NCI-H187 (cell line): ENCODE measurements at places on chromosomes 6 and 20.

DNA sequence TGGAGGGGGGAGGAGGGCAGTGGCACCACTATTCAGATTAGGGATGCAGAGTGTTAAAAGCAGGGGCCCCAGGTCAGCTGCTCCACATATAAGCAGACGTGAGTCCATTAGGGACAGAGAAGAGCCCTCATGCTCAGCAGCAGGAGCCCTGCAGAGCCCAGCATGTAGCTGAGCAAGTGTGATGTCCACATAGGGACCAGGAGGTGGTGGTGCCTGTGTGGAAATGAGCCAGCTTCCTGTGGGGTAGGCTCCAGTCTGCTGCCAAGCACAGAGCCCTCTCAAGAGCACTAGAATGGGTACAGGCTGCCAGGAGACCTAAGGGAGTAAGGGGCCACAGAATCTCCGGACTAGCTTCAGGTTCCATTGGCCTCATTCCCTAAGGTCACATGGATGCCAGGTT is 57.9 kb upstream of the MLN start:
- no peak for DNase-seq

DNA sequence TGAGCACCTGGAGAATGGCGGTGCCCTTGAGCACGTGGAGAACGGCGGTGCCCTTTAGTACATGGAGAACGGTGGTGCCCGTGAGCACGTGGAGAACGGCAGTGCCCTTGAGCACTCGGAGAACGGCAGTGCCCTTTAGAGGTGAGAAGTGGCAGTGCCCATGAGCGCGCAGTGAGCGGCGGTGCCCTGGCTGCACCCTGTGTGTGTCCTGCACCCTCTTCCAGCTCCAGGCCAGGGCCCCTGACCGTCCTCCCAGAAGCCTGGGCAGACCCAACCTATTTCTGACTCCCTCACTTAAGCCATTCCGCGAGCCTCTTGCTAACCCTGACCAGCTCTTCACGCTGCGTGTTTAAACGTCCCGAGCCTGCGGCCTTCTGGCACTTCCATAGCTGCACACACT is 151.3 kb downstream of the DLL1 start:
- no peak for DNase-seq

GRCh38 chr6:121135425-121135824 is 198.9 kb downstream of the TBC1D32 start:
- DNase-seq: no peak

DNA sequence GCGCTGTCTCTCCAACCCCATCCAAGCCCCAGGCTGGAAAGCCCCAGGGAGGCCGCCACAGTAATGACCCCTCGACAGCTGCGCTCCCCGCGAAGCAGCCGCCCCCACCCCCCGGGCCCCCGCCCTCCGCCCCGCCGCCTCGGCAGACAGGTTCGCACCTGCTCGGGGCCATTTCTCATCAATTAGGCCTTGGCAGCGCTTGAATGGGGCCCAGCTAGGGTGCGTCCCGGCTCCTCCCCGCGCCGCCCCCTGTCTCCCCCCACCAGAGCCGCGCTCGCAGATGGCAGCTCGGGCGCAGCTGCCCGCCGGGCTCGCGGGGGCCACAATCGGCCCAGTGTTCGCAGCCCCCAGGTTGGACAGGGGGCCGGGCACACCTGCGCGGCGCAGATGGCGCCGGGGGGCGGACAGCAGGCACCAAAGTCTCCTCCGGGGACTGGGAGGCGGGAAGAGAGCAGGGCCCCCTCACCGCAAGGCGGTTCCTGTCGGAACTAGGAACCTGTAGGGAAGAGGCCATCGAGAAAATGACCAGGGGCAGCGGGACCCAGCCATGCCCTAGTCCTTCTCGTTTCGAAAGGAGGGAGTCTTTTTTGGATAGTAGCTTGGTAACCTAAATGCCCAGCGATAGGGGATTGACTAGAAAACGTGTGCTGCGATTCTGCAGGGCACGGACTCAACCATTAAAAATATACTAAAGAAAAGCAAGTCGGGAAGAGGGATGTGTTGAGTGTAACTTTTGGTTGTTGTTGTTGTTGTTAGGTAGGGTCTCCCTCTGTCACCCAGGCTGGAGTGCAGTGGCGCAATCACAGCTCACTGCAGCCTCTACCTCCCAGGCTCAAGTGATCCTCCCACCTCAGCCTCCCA is 83.2 kb upstream of the EYA2 start:
- DNase-seq: peak; percentile 29

- DNase-seq: no peak
These were observed 26.7 kb downstream of the ZDHHC14 start for GRCh38 chr6:157407646-157408045.

DNA sequence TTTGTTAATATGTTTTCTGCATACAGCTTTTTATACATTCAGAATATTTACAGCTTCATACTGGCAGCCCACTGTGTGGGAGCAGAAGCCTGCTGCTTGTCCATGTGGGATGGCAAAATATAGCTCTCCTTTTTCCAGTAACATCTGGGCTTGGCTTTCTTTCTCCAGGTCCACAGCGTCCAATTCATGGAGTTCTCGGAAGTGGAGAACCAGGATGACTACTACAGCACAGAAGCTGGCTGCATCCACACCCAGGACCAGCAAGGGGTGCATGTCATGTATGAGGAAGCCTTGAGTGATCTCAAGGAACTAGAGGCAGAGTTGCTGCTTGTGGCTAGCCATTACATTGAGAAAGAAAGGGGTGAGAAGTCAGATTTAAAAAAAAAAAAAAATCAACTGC is 143.1 kb downstream of the CD164 start:
- DNase-seq: no peak

- no peak for DNase-seq
These were observed 49.0 kb downstream of the SSR1 start for GRCh38 chr6:7264041-7264440.

- DNase-seq: no peak
These were observed 22.3 kb downstream of the STX7 start for GRCh38 chr6:132490478-132491204.

DNA sequence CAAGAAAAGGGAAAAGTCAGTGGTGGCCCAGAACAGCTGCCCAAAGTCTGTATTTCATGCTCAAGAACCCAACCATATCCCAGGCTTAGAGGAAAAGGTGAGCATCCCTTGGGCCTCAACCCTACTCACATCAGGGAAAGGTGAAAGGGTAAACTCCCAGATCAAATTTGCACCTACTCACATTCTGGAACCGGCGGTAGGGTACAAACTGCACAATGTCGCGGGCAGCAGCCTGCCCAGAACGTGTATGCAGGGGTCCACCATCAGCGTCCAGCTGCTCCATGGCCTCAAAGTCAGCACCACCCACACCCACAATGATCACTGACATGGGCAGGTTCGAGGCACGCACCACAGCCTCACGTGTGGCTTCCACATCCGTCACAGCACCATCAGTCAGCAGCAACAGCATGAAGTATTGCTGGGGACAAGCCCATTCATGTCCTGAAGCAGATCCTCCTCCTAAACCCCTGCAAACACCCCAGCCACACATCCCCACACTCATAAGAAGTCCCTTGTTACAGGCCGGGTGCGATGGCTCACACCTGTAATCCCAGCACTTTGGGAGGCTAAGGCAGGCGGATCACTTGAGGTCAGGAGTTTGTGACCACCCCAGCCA is 10.9 kb downstream of the SPAG4 start:
- no peak for DNase-seq

- no peak for DNase-seq
These were observed 15.8 kb downstream of the TUBB2B start for GRCh38 chr6:3211681-3212080.

DNA sequence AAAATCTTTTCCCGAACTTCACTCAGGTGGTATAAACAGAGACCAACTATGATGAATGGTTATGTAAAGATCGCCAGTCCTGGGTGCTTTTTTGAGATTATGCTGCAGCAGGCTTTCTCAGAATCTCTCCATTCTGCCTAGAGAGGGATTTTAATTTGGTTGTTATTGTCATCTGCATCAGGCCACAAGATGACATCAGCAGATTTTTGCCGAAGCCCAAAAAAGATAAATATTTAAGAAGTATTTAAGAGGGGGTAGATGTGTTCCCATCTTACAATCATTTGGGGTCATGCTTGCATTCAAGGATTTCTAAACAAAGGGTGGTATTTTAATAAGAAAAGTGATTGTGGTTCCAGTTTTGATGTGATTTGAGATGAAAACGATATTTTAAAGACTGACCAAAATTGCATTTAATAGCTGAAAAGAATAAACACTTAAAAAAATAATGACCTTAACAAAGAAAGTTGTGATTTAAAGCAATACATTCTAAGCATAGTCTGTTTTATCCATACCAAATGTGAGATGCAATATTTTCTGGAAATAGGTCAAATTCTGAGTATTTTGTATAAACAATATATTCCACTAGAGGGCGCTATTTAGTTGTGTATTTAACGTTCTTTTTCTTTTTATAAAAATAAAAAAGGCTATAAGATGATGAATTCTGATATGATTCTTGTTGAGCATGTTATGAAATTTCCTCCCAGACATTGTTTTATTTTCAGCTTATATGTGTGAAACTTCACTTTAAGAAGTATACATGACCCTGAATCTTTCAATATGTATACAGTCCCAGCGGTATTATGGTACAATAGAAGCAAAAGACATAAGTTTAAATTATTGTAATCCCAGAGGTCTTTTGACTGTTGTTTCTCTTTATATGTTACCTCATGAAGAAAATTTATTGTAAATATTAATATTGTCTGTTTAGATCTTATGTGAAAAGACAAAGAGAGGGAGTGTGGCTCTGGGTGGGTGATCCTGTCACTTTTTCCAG is 51.0 kb upstream of the ZFP64 start:
- DNase-seq: no peak
